ENCODE measurements at places on chromosomes 12 and 14. TPM values are rescaled to one million over a fixed set of nuclear protein-coding genes. Genes with fewer than 3 reads are reported as not detected.

GRCh38 chr14:99196310-99196650, 75.7 kb downstream of the BCL11B start:
- no peak for DNase-seq
- H3K4me1 ChIP-seq, result peaks cover 38% of the 10 kb centered on the region
- H3K27ac ChIP-seq, result no peak overlapping the region
- H3K4me3 ChIP-seq, result no peak overlapping the region
- peaks cover 78% of the 10 kb centered on the region for H3K36me3 ChIP-seq

GRCh38 chr12:58961166-58961565, 40.9 kb upstream of the LRIG3 start:
- no peak overlapping the region for H3K4me3 ChIP-seq
- H3K4me1 ChIP-seq, result no peaks in the 10 kb centered on the region
- no peak overlapping the region for H3K27ac ChIP-seq
- H3K36me3 ChIP-seq, result no peaks in the 10 kb centered on the region

DNA sequence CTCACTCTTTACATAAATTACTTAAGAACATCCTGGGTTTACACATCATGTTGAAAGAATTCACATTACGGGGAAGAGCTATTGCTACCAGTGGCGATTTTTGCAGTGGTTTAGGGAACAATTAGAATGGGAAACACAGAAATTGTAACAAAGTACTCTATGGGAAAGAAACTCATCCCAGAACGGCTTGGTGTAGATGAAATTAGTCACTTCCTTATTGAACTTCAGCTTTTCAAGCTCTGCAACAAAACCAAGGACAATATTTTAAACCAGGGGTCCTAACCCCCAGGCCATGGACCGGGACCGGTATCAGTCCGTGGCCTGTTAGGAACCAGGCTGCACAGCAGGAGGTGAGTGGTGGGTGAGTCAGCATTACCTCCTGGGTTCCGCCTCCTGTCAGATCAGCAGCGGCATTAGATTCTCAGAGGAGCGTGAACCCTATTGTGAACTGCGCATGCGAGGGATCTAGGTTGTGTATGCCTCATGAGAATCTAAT, 32.3 kb upstream of the FICD start:
- no peaks in the 10 kb centered on the region for H3K36me3 ChIP-seq
- H3K4me1 ChIP-seq, result no peaks in the 10 kb centered on the region
- DNase-seq, result no peak
- no peak overlapping the region for H3K27ac ChIP-seq

DNA sequence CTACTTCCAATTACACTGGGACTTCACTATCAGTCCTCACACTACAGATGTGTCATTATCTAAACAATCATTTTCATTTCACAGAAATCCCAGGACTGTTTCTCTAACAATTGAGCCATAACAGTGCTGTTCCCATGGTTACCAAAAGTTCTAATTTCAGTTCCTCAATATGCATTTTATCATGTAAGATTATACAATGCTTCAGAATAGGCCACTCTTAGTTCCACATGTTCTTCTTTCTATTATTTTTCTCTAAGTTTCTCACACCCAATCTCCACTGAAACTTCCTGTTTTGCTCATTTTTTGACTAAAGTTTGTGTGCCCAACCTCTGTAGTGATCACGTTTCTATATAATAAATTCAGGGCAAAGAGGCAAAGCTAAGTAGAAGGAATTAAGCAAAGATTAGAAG, 185.8 kb downstream of the DUSP6 start:
- no peaks in the 10 kb centered on the region for H3K36me3 ChIP-seq
- no peaks in the 10 kb centered on the region for H3K4me1 ChIP-seq

The POTEG gene
- not detected for total RNA-seq

The SMAGP gene
- total RNA-seq, result 1.5 TPM

GRCh38 chr12:97548931-97549330, 86.3 kb downstream of the RMST start:
- no peaks in the 10 kb centered on the region for H3K4me1 ChIP-seq
- H3K36me3 ChIP-seq, result no peaks in the 10 kb centered on the region
- DNase-seq, result no peak

- no peak for DNase-seq
Measured at GRCh38 chr12:113072136-113072535, 15.6 kb downstream of the DTX1 start.
